ENCODE measurements at places on chromosomes 2 and 18.

DNA sequence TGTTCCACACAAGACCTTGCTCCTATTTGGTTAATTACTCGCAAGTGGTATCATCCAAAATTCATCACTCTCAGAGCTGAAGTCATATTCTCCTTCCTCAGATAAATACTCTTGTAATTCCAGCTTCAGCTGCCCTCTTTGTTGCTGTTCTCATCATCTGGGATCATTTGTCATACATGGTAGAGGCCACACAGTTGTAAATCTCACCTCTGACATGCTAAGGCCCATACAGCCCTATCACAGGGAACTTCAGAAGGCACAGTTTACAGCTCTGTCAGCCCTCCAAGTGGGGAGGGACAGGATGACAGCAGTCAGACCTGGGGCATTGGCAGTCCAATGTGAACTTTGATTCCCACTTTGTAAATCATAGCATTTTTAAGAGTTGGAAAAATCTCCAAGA, 399.0 kb downstream of the CNTNAP5 start:
- no peak for DNase-seq

- peak; percentile 81 for DNase-seq
These were observed 304.6 kb downstream of the XIRP2 start for GRCh38 chr2:167192833-167193232.

GRCh38 chr2:117603567-117603966, 210.9 kb upstream of the DDX18 start:
- DNase-seq = no peak

GRCh38 chr2:10478916-10479315, 30.8 kb upstream of the ODC1 start:
- DNase-seq = no peak

- DNase-seq = no peak
These were observed 9.0 kb downstream of the SP140L start for GRCh38 chr2:230335864-230336506.

- peak; percentile 46 for DNase-seq
These were observed 45.2 kb upstream of the SCG2 start for GRCh38 chr2:223647258-223647952.

DNA sequence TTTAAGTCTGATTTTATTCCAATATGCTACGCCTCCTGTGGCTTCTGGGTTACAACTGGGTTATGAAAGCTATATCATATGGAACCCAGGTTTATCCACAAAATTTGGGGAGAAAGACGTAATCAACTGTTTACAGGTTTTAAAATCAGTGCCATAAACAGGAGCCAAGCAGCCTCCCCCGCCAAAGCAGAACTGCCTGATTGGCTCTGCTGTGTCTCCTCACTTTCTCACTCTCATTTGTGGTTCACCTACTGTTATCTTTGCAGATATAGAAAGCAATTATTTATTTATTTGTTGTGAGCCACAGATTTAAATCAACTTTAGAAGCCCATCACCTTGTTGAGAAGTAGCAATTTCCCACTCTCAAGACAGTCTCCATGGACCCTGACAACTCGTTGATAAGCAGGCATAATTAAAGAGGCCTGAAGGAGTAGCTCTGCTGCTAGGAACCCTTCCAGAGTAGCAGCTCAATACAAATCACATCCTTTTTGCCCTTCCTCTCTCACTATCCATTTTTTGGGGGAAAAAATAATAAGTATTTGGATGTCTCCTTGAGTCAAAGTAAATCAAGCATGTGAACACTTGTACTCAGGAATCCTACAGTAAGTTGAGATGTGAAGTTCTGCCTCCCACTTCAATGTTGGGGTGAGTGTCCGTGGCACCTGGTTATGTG, 191.0 kb upstream of the CCDC150 start:
- no peak for DNase-seq

DNA sequence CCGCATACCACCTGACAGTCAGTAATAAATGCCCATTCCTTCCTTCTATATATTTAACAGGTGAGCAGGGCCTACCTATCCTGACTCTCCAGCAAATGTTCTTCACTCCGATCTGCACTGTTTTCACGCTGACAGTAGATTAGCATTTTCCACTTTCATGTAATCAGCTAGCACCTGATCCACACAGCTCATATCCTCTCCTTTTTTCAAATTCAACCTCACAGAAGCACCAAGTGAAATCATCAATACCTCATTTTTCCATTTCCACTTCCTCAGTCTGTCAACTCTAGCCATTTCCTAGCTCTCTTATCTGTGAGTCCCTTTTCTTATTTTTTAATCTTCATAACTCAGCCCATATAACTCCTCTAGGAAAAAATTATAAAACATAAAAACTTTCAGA, 402.8 kb downstream of the ZEB2 start:
- no peak for DNase-seq

GRCh38 chr2:122433123-122433754, 677.8 kb downstream of the TSN start:
- no peak for DNase-seq

- DNase-seq = no peak
These were observed 9.6 kb upstream of the PELI1 start for GRCh38 chr2:64153811-64154210.

GRCh38 chr18:23903971-23904370, 110.6 kb upstream of the TTC39C start:
- DNase-seq = no peak

DNA sequence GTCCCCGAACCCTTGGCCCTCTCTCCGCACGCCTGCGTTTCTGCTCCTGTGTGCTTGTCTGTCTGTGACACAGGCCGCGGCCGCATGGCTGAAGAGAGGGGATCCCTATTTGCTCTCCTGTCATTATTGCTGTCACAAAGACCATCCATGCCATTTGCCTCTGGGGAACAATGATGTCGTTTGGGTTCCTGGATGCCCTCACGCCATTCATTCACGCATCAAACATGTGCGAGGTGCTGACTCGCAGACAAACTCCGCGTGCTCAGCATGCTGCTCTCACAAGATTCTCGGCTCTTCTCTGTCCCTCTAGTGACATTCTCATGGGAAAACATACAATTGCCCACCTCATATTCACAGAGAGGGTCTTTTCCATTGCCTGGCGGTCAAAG, 67.8 kb downstream of the ASB1 start:
- DNase-seq = no peak

- no peak for DNase-seq
These were observed 3.5 kb downstream of the RSAD2 start for GRCh38 chr2:6881046-6881445.

GRCh38 chr2:29587402-29588190, 333.8 kb downstream of the ALK start:
- DNase-seq = no peak

Data from ELR (cell line).